ENCODE measurements at places on chromosomes 4 and X.

DNA sequence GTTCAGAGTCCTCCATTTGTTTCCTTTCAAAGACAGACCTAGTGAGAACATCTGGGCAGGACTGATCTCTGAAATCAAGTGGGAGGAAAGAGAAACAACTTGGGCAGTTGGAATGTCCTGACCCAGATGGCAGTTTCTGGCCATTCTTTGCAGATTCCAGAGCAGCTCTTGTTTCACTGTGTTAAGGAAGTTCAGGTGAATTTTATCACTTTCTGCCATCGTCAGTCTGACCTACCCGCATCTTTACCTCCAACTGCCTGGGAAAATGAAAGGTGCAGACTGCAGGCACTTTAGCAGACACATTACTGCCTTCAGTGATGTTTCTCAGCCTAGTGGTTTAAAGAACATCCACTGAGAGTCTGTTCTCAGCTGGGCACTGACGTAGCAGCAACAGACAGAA is 216.2 kb downstream of the CEP135 start:
- DNase-seq = no peak

GRCh38 chr4:168387091-168387490 is 68.5 kb upstream of the DDX60 start:
- DNase-seq = no peak

GRCh38 chr4:177236886-177237285 is 72.8 kb upstream of the NEIL3 start:
- DNase-seq = no peak

GRCh38 chr4:125642645-125643044 is 327.9 kb downstream of the FAT4 start:
- DNase-seq = no peak
